K562 (cell line): ENCODE measurements at places on chromosomes 1 and 21.

GRCh38 chr1:215992620-215993019, 425.5 kb downstream of the KCTD3 start:
- no peak for DNase-seq

- DNase-seq = no peak
Observed at GRCh38 chr1:20431176-20431460, 54.9 kb downstream of the CAMK2N1 start.

- DNase-seq = no peak
Observed at GRCh38 chr1:174726167-174726879, 273.4 kb upstream of the CACYBP start.

DNA sequence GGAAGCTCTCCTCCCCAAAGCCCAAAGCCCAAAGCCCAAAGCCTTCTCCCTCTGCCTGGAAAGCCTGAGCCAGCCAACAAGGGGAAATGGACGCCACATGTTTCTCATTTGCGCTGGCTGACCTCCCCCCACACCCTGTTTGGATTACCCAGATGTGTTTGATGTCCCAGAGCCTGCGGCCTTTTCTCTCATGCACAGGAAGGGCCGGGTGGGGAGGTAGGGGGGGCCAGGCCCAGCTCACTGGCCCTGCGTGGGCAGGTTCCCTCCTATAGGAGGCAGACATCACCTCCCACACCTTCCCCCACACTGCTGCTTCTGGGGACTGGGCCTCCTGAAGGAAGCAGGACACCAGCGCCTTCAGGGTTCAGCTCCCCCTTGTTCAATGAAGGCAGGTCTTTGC, 116.3 kb downstream of the NAV1 start:
- DNase-seq = peak; percentile 70

DNA sequence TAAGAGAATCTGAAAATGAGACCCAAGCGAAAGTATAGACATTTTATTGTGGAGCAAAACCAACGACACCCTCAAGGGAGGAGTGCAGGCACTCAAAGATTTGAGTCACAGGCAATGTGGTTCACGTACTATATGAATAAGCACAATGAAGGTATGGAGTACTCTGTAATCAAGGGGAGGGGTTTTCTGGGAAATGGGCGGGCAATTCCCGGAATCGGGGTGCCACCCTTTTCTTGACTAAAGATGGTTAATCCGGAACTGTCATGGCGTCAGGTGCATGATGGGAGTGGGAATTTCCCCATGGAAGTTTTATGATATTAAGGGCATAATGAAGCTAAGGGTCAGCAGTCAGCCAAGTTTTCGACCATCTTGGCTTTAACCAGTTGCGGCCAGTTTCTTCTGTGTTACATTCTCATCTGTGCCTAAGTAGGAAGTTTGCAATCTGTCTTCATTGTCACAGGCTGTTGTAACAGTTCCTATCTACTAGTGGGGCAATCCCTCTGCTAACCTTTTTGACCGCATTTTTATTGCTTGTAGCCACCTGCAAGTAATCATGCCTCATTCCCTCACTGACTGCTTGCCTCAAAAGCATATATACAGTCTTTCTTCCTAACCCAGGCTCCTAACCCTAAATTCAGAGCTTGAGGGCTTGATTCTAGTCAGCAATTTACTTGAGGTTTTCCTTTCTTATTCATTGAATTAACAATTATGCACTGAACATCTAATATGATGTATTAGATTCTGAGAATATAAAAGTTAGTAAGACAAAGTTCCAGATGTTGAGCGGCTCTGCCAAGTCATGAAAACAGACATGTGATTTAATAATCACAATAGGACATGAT, 775 bp upstream of the AIM2 start:
- peak; percentile 75 for DNase-seq
